Transverse colon (tissue), 4 donors: ENCODE measurements at places on chromosomes 5 and 9. TPM values are rescaled to one million over a fixed set of nuclear protein-coding genes. Genes with fewer than 3 reads are reported as not detected.

The PDZD2 gene
- total RNA-seq = 3.7 TPM

DNA sequence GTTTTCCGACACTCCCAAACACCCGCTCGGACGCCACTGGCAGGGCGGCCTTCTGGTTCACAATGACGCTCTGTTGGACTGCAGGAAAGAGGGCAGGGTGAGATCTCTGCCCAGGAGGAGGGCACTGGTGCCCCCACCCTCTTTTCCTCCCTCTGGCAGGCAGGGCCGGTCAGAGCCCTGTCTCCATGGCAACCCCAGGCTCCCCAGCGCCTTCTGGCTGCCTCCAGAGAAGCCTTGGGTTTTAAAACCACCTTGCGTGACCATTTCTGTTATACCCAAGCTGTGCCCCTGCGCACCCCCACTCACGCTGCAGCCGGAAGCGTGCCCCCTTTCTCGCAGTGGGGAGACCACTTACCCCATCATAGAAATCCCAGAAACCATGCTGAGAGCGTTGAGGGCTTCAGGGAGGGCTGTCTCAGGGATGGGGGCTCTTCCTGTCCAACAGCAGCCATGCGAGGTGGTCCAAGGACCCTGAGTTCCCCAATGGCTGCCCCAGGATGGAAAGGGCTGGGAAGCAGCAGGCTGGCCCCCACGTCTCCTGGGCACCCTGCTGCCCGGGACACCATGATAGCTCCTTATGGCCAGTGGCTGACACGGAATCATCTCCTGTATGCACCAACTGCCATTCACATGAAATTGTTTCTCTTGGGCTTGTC, 7.3 kb downstream of the C9orf50 start:
- no peak for DNase-seq

DNA sequence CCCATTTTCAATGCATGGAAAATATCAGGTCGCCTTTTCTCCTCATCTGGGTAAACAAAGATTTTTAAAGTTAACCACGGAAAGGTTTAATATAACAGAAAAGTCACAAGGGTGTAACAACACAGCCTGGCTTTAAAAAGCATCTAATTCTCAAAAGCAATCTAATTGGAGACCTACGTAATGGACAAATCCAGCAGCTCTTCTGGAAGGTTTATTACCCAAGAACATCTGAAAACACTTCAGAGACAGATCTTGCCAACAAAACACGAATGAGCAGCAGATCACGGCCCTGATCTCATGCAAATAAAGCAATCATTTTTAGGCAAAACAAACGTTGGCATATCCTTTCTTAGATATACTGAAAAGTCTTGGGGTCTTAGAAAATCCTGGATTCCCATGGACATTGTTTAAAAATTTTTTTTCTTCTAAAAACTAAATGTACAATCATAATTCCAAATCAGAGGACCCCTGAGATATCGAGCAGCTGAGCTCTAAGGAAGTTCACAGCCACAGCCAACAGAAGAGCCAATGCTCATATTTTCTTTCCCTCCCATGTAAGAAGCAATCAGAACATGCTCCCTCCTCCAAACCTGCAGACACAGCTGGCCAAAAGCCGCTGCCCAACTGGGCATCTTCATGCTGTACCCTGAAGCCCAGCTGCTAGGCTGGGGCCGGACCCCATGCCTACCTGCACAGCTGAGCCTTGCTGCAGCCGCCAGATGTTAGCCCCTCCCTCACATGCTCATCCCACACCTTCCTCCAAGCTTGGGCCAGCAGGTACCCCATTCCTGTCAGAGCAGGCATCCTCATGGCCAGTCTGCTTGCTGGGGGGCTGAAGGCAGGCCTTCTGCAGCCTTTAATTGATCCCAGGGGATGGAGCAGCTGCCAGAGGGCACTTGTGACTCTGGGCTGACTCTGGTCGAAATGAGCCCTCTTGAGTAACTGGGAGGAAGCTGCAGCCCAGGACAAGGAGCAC, 11.2 kb downstream of the ANKS6 start:
- no peak for DNase-seq

- DNase-seq = peak; percentile 37
Measured at GRCh38 chr5:156934450-156935211, 28.4 kb downstream of the TIMD4 start.

GRCh38 chr5:88878976-88879375, 4.0 kb downstream of the MEF2C start:
- no peak for DNase-seq

DNA sequence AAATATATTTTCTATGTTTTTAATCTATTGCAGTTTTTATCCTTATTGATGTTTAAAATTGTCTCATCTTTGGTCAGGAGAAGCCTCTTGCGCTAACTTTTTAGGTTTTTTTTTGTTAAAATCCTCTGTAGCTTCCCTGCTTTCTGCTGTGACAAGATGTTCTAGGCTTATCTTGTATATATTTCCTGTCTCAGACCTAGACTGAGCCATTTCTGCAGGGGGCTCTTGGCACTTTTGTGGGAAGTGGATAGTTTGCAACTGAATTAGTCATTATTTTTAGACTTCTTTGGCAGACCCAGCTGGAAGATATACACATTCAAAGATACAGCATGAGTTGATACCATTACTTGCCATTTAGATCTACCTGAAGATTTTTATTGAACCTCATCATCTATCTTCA, 28.8 kb downstream of the TCERG1 start:
- no peak for DNase-seq

The SCGB3A2 gene
- total RNA-seq = not detected

GRCh38 chr5:6404129-6404528, 25.8 kb upstream of the MED10 start:
- DNase-seq = no peak

The P4HA2 gene
- total RNA-seq = 53.5 TPM

DNA sequence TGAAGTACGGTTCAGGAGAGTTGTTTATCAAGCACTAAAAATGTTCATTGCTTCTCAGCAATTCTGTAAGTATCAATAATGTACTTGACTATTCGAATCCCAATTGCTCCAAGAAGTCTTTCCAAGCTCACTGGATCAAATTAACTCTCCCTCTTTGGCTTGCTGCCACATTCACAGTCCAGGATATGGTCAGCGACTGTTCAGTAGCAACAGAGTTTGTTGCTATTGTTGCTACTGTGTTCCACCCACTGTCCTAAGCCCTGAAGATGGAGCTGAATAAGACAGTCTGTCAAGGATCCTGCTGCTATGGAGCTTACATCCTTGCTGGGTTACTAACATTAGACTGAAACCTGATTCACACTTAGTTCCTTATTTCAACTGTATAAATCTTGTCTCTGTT, 110.8 kb downstream of the FGF10 start:
- DNase-seq = no peak

GRCh38 chr9:31950756-31951155, 433.7 kb upstream of the ACO1 start:
- DNase-seq = no peak

The PLCXD3 gene
- total RNA-seq = 0.68 TPM

The CDK7 gene
- total RNA-seq = 28.1 TPM

The TMC1 gene
- total RNA-seq = not detected

GRCh38 chr5:110054240-110054639, 364.5 kb downstream of the MAN2A1 start:
- DNase-seq = peak; percentile 27

DNA sequence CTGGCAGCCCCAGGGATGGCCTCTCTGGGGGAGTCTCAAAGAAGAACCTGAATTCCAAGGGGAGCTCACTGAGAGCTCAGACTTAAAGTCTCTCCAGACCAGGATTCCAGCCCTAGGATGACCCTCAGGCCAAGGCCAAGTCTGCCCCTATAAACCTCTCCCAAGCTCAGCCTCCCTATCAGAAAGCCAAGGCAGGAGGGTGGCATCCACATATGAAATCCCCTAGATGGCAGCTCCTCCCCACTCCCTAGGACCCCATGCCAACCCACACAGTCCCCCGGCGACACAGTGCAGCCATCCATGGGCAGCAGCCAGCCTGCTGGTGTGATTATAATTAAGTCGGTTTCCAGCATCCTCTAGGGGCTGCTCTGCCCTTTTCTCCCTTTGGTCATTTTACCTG, 269.9 kb downstream of the CDK5RAP2 start:
- DNase-seq = no peak

DNA sequence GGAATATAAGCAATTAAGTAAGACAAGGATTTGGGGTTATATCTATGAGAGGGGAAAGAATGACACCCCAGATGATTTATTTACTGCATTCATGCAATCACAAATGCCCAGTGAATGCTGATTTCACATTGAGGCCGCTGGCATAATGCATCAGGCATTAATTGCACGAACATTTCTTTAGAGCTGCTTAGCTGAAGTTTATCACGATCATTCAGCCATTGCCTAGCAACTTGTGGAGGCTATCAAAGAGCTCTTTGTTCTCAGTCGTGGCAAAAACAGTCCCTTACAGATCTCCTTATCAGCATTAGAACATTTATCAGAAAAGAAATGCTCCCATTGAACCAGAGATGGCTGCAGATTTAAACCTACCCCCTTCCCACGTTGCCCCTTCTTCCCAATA, 88.7 kb upstream of the PRRC1 start:
- DNase-seq = no peak

DNA sequence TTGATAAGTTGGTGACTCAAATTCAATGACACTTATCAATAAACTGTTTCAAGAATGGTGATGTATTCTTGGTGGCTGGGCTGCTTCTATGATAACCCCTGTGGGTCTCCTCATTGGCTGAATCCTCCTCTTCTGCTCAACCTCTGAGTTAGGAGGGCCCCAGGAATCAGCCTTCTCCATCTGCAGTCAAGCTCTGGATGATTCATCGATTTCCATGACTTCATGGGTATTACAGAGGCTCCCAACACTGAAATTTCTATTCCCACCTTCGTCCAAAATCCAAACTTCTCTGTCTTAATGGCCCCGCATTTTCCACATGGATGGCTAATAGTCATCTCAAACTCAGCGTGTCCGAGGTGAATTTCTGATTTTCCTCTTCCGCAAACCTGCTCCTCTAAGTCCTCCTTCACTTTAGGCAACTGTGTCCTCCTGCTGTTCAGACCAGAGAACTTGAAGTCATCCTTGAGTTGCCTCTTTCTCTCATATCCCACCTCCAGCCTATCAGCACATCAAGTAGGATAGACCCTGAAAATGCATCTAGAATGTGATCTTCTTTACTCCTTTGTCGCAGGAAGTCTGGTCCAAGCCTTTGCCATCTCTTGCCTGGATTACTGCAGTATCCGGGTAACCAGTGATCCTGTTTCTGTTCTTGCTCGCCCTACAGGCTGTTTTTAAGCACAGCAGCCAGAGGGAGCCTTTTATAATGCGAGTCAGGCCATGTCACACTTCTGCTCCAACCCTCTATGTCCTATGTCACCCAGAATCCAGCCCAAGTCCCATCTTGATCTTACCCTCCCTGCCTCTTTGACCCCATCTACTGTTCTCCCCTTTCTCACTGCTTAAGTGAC, 41.4 kb upstream of the IL7R start:
- no peak for DNase-seq

The PCDH1 gene
- 92.5 TPM for total RNA-seq

The ZNF483 gene
- 4.1 TPM for total RNA-seq

- no peak for DNase-seq
Measured at GRCh38 chr9:85009251-85009650, 339.7 kb downstream of the NTRK2 start.

The ASPN gene
- total RNA-seq = 4.4 TPM

- peak; percentile 55 for DNase-seq
Measured at GRCh38 chr9:134205672-134206310, 41.4 kb upstream of the RNU6ATAC start.

- DNase-seq = no peak
Measured at GRCh38 chr9:35367451-35367850, 122.5 kb upstream of the RUSC2 start.

DNA sequence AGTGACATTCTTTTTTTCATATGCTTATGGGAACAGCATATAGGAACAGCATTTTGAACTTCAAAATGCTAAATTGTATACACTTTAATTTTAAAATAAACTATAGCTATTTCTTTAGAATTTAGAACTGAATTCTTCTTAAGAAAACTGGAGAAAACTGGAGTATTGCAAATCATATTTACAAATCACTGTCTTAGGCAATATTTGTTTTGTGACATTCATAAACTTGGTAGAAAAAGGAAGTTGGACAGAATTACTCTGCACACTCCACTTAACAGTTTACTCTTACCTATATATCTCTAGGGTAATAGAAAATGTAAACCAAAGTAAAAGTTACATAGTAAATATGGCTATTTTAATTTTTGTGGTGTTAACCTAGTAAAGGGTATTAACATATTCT, 3.1 kb downstream of the DMRTA1 start:
- DNase-seq = no peak

The ANKRD31 gene
- not detected for total RNA-seq

The CD14 gene
- 48.3 TPM for total RNA-seq

The SLC4A9 gene
- total RNA-seq = 0.82 TPM

The GAS1 gene
- total RNA-seq = 13.1 TPM

The SLIT3 gene
- total RNA-seq = 7.6 TPM

The FREM1 gene
- 12.7 TPM for total RNA-seq

The SLC1A3 gene
- 4.4 TPM for total RNA-seq

DNA sequence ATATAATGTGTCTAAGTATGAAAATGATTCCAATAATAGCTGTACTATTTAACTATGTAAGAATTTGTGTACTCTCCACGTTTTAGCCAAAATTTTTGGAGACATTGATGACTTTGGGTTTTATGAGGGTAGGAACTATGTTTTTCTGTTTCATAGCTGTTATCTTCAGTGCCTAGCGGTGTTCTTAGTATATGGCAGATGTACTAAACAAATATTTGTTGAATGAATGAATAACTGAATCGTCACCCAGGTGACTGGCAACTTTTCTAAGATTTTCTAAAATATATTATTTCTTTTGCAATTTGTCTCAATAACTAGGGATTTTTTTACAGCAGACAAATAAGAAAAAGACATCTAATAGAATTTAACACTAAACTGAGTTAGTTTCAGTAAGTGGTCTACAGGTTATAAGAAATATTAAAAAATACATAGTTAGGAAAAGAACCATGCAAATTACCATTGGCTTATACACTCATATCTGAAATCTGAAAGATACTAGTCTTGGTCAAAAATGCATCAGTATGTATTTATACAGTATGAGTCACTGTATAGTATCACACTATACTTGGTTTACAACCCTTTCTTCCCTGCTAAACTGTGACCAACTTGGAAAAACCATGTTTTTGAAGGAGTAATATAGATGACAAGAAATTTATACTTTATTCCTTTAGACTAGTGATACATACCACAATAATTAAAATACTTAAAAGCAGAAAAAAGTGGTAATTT, 10.5 kb upstream of the ERCC6L2 start:
- DNase-seq = no peak

DNA sequence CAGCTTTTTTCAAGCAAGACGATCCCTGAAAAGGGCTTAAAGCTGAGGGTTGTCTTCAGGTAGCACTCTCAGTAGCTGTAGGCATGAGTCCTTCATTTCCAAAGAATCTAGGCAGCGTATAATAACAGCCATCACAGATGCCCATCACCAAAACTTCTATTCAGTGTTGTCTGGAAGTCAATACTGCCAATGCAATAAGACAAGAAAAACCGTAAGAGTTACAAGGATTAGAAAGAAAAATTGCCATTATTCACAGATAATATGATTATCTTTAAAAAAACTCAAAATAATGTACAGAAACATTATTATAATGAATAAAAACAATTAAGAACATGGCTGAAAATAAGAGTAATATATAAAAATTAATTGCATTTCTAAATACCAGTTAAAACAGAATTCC, 208.2 kb upstream of the ADRA1B start:
- no peak for DNase-seq

The CAMK4 gene
- total RNA-seq = 5.6 TPM

The MRPS27 gene
- total RNA-seq = 26.6 TPM

The GNA14 gene
- 64.9 TPM for total RNA-seq
